ENCODE measurements at places on chromosomes 4 and X. TPM values are rescaled to one million over a fixed set of nuclear protein-coding genes. Genes with fewer than 3 reads are reported as not detected.
A peak's percentile ranks its signal among the peaks of the same experiment; 100 is the strongest.

DNA sequence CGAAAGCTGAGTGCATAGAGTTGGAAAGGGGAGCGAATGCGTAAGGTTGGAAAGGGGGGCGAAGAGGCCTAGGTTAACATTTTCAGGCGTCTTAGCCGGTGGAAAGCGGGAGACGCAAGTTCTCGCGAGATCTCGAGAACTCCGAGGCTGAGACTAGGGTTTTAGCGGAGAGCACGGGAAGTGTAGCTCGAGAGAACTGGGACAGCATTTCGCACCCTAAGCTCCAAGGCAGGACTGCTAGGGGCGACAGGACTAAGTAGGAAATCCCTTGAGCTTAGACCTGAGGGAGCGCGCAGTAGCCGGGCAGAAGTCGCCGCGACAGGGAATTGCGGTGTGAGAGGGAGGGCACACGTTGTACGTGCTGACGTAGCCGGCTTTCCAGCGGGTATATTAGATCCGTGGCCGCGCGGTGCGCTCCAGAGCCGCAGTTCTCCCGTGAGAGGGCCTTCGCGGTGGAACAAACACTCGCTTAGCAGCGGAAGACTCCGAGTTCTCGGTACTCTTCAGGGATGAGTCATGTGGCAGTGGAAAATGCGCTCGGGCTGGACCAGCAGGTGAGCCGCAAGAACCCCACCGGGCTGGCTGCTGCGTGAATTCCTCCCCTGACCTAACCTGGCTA is at the start of gene DDX3X:
TSS of gene DDX3X (plus strand) at position 419 of the 619 bp plus-strand sequence. CDS start at position 510, 91 bp downstream.
- peak; percentile 93 for DNase-seq

DNA sequence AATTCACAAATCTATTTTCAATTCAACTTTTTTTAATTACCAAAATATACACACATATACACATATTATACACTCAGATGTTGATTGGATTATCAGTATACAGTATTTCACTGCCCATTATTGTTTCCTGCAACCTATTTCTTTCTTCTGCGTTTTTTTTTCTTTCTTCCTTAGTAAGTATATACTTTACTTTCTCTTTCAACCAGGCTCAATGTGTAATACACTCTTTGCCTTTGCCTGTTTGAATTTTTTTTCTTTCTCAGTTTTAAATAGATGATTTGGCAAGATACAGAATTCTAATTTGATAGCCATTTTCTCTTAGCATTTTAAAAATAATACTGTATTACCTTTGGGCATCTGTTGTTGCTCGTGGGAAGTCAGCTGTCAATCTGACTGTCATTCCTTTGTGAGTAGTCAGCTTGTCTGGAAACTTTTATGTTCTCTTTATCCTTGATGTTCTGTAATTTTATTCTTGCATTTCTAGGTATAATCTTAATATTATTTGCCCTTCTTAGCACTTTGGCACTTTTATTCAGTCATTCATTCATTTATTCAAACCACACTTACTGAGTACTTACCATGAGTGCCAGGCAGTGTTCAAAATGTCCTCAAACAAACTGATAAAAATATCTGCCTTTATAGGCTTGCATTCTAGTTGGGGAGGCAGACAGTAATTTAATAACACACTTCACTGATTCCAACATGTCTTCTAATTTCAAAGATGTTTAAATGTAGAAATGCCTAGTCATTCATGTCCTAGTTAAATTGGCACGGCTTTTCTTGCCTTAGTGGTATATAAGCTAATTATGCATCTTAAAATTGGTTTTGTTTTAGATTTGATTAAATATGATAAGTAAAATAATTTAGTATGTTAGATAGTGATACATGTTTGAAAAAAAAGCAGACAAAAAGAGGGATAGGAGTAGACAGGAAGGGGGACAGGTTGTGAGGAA is 3.7 kb downstream of the USP38 start:
- no peak for DNase-seq

- DNase-seq, result no peak
Measured at GRCh38 chr4:82968972-82969371, 41.7 kb downstream of the LIN54 start.

DNA sequence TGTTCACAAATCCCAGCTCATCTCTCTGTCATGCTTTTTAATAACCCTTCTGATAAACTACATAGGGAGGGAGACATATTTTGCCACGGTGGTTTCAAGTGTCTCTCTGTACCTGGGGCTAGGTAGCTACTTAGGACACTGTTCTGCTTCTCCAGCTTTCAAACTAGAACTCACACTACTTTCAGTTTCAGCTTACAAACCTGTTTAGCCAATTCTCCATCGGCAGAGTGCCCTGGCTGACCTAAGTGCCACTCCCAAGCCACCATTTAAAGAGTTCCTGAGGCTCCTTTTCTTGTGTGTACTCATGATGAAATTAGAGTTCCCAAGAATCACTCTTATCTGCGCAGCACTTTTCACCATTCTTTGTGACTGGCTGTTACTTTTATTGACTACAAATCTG is 899.2 kb downstream of the FAT4 start:
- no peak for DNase-seq

DNA sequence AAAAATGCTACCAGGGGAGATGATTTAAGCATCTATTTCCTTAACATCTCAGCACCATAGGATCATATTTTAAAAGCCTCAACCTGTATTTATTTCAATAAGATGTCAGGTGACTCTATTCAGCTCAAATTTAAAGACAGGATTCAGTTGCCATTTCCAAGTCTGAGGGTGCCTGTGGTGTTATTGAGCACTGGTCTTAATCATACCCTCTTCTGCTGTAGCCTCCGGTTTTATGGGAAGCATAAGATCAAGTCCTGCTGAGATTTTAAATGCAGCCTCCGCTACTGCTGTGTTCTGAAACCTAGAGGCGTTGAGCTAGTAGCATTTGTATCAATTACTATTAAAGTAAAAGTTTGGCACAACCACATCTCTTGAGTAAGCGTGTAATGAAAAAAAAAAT is 185.7 kb upstream of the NWD2 start:
- DNase-seq, result no peak

GRCh38 chr4:1703867-1704266 is 8.3 kb downstream of the SLBP start:
- DNase-seq, result no peak

- DNase-seq, result no peak
Measured at GRCh38 chr4:166280642-166281041, 407.6 kb downstream of the TLL1 start.

Gene TMSB15B
- 16.2 TPM for total RNA-seq

Gene KLB
- not detected for total RNA-seq

Gene BCORL1
- 22.9 TPM for total RNA-seq

Gene MAGEC1
- total RNA-seq, result not detected

Data from osteocyte (in vitro differentiated cells).